Tongue (tissue), 3 donors: ENCODE measurements at places on chromosomes 4 and X. TPM values are rescaled to one million over a fixed set of nuclear protein-coding genes. Genes with fewer than 3 reads are reported as not detected.

The GRIA2 gene
- total RNA-seq: 8.9 TPM

DNA sequence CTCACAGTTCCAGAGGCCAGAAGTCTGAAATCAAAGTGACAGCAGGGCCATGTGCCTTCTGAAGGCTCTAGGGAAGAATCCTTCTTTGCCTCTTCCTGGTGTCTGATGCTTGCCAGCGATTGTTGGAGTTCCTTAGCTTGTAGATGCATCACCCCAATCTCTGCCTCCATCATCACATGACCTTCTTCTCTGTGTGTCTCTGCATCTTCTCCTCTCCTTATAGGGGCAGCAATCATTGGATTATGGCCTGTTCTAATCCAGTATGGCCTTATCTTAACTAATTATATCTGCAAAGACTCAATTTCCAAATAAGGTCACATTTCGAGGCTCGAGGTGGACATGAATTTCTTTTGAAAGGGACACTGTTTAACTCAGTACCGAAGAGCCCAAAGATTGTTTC lies 71.7 kb upstream of the RAI2 start:
- DNase-seq: no peak

- DNase-seq: no peak
These were observed 160.0 kb upstream of the PDE5A start for GRCh38 chr4:119788349-119789266.

The AMTN gene
- not detected for total RNA-seq

DNA sequence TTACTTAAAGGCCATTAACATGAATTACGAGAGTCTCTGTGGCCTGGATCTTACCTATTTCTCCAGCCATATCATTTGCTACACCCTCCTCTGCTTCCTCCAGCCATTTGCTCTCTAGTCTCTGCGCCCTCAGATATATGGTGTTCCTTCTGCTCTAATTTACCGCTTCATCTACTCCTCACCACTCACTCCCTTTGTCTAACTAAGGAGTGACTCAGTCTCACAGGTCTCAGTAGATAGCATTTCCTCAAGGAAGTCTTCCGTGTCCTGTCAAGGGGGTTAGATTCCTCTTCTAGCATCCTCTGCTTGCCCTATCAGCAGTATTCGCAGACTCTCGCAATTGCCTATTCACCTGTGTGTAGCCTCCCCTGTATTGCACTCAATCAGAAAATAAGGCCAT lies 892.1 kb upstream of the INTU start:
- DNase-seq: no peak

The JAKMIP1 gene
- total RNA-seq: not detected
